Germinal center (tissue), 1 donor: ENCODE measurements at places on chromosomes 16 and 17.

DNA sequence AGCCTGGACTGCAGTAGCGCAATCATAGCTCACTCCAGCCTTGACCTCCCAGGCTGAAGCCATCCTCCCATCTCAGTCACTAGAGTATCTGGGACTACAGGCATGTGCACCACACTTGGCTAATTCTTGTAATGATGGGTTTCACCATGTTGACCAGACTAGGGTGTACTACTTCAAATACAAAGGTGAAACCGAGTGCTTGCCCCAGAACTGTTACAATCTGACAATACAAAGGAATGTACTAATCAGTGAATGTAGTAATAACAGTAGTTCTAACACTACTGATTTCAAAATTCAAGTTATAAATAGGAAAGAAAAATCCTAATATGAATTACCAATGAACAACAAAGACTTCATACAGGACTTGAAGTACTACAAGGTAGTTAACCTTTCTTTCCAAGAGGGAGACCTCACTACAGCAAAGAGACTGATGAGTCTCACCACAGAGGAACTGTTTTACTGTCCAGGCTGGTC lies 24.4 kb downstream of the CRK start:
- DNase-seq: no peak

GRCh38 chr16:21698169-21699032 lies 34.6 kb downstream of the OTOA start:
- no peak for DNase-seq

DNA sequence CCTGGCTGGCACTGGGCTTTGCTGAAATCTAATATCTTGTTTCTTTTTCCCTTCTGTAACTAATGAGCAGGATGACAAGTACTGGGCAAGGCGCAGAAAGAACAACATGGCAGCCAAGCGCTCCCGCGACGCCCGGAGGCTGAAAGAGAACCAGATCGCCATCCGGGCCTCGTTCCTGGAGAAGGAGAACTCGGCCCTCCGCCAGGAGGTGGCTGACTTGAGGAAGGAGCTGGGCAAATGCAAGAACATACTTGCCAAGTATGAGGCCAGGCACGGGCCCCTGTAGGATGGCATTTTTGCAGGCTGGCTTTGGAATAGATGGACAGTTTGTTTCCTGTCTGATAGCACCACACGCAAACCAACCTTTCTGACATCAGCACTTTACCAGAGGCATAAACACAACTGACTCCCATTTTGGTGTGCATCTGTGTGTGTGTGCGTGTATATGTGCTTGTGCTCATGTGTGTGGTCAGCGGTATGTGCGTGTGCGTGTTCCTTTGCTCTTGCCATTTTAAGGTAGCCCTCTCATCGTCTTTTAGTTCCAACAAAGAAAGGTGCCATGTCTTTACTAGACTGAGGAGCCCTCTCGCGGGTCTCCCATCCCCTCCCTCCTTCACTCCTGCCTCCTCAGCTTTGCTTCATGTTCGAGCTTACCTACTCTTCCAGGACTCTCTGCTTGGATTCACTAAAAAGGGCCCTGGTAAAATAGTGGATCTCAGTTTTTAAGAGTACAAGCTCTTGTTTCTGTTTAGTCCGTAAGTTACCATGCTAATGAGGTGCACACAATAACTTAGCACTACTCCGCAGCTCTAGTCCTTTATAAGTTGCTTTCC lies 56.0 kb downstream of the HLF start:
- no peak for DNase-seq

DNA sequence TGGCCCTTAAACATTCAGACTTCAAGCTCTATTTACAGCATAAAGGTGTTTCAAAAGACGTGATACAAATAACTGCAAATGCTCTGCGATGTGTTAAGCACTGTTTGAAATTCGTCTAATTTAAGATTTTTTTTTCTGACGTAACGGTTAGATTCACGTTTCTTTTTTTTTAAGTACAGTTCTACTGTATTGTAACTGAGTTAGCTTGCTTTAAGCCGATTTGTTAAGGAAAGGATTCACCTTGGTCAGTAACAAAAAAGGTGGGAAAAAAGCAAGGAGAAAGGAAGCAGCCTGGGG lies 681 bp upstream of the MAPT start:
- DNase-seq: no peak

DNA sequence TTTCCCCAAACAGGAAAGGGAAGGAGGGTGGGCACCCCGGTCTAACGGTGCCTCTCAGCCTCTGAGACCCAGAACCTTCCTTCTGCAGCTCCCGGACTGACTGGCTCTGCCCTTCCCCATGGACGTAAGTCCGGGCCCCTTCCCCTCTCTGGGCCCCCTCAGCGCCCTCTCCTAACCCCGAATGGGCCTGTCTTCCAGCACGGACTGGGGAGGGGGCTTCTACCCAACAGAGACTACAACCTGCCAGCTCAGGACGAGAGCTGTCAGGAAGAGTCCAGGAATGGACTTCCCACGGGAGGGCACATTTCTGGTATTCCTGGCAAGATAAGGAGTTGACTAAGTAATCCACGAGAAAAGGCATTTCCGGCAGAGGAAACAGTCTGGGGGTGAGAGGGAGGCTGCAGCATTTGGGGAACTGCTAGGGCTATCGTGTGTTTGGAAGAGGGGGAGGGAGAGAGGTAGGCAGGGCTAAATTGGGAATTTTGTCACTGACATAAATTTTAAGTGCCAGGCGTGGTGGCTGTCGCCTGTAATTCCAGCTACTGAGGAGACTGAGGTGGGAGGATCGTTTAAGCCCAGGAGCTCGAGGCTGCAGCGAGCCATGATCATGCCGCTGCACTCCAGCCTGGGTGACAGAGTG lies 12.1 kb upstream of the ALDOA start:
- DNase-seq: no peak

DNA sequence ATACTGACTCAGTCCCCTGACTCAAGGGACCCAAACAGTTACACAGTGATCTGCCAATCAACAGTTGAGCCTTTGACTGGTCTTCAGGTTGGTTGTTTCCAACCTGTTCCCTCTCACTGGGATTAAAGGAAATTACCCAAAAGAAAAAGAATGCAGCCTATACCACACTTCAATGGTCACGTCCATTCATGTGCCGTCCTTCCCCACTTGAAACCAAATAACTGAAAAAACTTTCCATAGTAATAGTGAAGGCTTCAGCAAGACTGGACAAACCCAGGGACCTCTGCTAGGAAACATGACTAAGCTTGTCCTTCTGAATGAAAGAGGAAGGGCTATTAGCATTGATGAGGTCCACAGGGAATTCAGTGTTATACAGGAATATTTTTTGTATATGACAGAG lies 30.6 kb downstream of the MRPS23 start:
- no peak for DNase-seq

- DNase-seq: no peak
Measured at GRCh38 chr16:57752581-57753447, 17.2 kb downstream of the KATNB1 start.

DNA sequence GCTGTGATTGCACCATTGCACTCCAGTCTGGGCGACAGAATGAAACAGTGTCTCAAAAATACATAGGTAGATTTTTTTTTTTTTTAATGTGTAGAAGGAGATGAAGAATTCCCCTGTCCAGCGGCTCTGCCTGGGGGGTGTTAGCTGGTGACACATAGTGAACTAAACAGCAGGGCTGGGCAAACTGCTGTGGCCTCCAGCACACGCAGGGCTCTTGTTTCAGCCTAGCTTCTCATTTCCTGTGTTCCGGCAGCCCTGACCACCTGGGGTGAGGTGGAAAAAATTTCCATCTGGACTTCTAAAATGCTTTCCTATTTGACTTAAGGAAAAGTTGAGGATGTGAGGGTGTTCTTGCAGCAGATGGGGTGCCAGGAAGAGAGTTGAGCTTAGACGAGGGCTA lies 33.3 kb upstream of the RGS9 start:
- no peak for DNase-seq

GRCh38 chr17:73302189-73302588 lies 9.6 kb downstream of the CDC42EP4 start:
- no peak for DNase-seq

- DNase-seq: no peak
Measured at GRCh38 chr16:67571981-67572431, 9.7 kb downstream of the CTCF start.

DNA sequence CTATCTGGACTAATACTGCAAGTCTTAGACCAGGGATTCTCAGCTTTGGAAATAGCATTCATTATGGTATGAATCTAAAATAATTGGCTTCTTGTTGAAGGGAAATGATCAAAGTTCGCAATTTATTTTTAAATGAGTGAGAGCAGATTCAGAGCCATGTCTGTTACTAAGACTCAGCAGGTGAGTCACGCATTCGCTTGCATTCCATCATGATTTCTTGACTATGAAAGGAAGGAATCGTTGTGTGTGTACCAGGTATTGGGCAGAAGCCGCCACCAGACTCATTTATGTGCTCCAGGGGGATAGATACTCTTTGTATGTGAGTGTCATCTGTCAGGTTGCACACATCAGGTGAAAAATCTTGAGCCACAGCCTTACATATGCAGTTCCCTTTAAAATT lies 10.8 kb downstream of the GSG1L2 start:
- DNase-seq: no peak

- no peak for DNase-seq
Measured at GRCh38 chr17:61627658-61628057, 36.6 kb upstream of the NACA2 start.

GRCh38 chr16:53632526-53632925 lies 71.1 kb downstream of the RPGRIP1L start:
- DNase-seq: no peak

GRCh38 chr17:1090465-1091189 lies 89.2 kb downstream of the ABR start:
- no peak for DNase-seq

GRCh38 chr16:79571903-79572535 lies 28.5 kb downstream of the MAF start:
- no peak for DNase-seq

GRCh38 chr17:50252781-50253180 lies 21.5 kb upstream of the TMEM92 start:
- DNase-seq: no peak

GRCh38 chr16:87499189-87499486 lies 6.3 kb upstream of the ZCCHC14 start:
- no peak for DNase-seq

- no peak for DNase-seq
Measured at GRCh38 chr17:68843522-68843921, 111.7 kb downstream of the ABCA8 start.

GRCh38 chr17:2855063-2855600 lies 58.9 kb downstream of the RAP1GAP2 start:
- no peak for DNase-seq

- no peak for DNase-seq
Measured at GRCh38 chr17:57311281-57312216, 55.2 kb downstream of the MSI2 start.

- no peak for DNase-seq
Measured at GRCh38 chr17:7922269-7922844, 6.3 kb upstream of the RNF227 start.

DNA sequence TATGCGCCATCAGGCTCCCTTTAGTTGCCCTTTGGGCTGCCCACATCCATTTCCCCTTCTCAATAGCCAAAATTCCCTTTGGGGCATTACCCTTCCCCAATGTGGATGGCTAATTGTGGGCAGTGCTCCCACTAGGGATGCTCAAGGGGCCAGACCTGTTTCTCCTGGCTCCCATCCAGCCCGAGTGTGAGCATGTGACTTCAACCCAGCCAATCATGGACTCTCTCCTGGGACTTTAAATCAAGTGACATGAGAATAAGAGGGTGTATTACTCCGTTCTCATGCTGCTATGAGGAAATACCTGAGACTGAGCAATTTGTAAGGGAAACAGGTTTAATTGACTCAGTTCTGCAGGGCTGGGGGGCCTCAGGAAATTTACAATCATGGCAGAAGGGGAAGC lies 60.9 kb upstream of the WSB1 start:
- DNase-seq: no peak

GRCh38 chr17:247767-248166 lies 66.3 kb upstream of the DOC2B start:
- no peak for DNase-seq

DNA sequence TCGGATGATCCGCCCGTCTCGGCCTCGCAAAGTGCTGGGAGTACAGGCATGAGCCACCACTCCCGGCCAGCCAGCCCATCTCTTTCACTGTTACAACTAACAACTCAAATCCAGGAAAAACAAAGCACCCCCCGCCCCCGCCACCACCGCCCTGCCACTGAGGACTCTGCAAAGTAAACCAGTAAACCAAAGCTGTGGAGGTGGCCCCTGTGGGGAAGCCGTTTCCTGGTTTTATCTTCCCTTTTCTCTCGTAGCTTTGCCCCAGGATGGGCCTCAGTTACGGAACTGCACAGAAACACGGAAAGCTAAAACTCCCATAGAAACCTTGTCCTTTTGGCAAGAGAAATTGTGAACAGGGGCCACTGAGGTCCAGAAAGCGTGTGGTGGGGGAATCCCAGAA lies 17.5 kb downstream of the CHMP6 start:
- DNase-seq: no peak

DNA sequence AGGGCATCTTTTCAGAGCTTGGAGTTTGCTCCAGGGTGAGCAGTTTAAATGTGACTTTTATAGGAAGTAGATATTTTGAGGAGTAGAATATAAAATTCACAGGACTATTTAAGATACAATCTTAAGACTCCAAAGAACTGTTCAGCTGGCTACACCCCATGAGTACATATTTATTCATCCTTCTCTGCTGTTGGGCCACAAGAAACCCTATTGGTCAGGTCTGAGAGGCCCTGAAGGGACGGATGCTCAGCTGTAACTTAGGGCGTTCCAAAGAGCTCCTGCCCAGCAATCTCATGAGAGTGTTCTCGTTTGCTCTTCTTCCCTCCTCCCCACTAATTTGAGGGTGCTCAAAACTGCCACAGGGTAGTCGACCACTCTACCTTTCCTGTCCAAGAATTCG lies 7.3 kb downstream of the ST6GALNAC2 start:
- DNase-seq: no peak

- DNase-seq: no peak
Measured at GRCh38 chr17:32020943-32021614, 13.9 kb downstream of the LRRC37B start.

DNA sequence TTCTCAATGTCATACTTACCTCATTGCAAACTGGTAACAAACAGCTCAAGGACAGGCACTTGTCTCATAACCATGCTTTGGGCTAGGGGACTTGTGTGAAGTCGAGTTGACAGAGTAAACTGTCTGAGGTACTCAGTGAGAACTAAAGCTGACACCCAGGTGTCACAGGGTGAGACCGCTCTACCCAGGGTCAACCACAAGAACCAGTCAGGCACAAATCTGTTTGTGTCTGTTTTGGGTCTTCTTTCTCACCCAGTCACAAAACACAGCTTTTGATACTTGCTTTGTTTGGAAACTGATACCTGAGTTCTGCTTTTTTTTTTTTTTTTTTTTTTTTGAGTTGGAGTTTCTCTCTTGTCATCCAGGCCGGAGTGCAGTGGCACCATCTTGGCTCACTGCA lies 161.1 kb downstream of the STX8 start:
- DNase-seq: peak; percentile 62

GRCh38 chr17:2084766-2085647 lies 30.1 kb downstream of the HIC1 start:
- no peak for DNase-seq

GRCh38 chr17:37461668-37462067 lies 28.0 kb upstream of the DUSP14 start:
- DNase-seq: no peak

DNA sequence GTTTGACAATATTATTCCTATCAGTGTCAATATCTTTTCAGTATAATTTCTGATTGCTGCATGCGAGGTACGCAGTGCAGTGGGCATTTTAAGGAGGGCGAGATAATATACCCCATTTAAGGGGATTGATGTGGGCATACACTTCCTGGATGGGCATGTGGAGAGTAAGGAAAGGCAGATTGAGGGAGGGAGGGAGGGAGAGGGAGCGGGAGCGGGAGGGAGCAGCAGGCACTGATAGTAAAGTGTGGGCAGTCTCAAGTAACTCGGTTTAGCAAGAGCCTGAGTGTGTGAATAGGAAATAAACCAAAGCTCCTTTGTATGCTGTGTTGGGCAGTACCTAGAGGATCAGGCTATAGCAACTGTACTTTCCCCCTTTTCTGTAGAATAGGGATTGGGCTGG lies 5.1 kb downstream of the BPTF start:
- DNase-seq: no peak
